ENCODE measurements at places on chromosomes 13 and 19.

DNA sequence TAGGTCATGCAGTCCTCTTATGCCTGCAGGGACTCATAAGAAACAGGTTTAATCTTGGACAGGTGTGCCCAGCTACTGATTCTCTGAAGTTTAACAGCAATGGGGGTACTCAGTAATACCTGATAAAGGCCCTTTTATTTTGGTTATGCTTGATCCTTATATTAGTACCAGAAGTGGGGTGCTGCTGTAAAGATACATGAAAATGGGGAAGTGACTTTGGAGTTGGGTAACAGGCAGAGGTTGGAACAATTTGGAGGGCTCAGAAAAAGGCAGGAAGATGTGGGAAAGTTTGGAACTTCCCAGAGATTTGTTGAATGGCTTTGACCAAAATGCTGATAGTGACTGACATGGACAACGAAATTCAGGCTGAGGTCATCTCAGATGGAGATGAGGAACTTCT is 14.6 kb upstream of the TMTC4 start:
- no peak for DNase-seq

DNA sequence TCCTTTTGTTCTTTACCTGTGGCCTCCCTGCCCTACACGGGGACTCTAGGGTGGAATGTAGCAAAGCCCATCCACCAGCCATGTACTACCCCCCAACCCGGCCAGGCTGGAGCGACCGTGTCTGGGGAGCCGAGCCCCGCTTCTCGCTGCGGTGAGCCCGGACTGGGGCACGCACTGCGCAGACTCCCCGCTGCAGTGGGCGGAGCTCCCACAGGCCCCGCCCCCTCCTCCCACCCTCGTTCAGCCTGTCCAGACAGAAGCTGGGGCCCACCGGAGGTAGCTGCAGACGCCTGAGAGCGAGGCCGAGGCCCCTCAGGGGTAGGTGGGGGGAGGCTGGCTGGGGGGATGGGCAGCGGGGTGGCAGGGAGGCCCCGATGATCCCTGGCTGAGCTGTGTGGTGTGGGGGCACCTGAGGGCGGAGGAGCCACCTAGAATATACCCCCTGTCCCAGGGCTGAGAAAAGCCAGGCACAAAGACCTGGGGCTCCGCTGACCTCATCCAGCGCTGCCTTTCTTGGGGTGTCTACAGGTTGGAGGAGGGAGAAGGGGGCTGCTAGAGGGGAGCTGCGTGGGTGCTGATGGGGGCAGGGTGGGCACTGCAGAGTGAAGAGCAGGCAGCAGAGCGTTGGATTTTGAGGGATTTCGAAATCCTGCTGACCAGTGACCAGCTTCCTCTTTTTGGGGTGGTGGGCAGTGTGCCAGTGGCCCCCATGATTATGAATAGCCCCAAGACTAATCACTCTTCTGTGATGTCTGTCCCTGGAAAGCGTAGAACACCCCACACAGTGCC is 17.3 kb downstream of the PLD3 start:
- peak; percentile 95 for DNase-seq

- DNase-seq: no peak
Observed at GRCh38 chr13:98765996-98766519, 13.6 kb upstream of the SLC15A1 start.

- no peak for DNase-seq
Observed at GRCh38 chr13:79185580-79185979, 220.5 kb downstream of the RBM26 start.

- DNase-seq: no peak
Observed at GRCh38 chr19:12769689-12770088, 5.7 kb downstream of the HOOK2 start.

DNA sequence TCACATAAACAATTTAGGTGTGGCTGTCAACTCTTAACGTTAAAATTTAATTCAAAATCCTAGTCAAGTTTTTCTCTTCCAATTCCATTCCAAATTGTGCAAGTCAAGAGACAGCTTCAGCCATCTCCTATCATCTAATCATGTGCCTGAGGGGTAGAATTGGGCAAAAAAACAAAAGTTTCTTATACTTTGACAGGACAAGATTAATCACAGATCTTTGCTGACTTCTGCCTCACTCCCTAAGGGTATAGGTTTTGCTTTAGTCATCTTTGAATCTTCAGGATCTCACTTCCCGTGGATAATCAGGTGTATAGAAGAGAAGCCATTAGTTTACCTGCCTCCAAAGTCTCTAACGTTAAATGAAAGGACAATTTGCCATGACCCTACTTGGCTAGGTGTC is 24.6 kb downstream of the RNF17 start:
- DNase-seq: no peak

DNA sequence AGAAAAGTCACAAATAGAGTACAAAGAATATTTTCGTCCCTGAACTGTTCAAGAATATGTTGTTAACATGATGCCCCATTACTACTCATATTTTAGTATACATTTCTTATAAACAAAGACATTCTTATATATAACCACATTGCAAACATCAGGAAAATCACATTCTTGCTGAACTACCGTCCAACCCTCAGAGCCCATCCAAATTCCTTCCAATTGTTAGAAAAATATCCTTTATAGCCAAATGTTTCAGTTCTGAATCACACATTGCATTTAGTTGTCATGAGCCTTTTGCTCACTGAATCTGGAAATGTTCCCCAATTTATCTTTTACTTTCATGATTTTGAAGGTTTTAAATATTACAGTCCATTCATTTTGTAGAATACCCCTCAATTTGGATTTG is 467.8 kb upstream of the ARGLU1 start:
- no peak for DNase-seq

- DNase-seq: no peak
Observed at GRCh38 chr19:16258440-16258903, 60.8 kb downstream of the AP1M1 start.

GRCh38 chr13:105107781-105108180 is 1427.7 kb downstream of the EFNB2 start:
- DNase-seq: no peak

DNA sequence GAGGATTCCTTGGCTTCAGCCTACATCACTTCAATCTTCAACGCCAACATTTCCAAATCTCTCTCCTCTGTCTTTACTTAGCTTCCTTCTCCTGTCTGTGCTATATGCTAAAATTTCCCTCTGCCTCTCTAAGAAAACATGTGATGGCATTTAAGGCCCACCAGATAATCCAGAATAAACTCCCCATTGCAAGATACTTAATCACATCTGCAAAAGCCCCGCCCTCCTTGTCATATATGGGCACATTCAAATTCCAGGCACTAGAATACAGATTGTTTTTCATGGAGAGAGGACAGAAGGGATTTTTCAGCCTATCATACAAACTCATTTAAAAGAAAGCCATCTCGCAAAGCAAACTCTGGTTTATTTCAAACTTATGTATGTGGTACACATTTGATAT is 16.2 kb downstream of the ARGLU1 start:
- no peak for DNase-seq

GRCh38 chr19:7652061-7652641 is 15.2 kb downstream of the STXBP2 start:
- DNase-seq: peak; percentile 92

DNA sequence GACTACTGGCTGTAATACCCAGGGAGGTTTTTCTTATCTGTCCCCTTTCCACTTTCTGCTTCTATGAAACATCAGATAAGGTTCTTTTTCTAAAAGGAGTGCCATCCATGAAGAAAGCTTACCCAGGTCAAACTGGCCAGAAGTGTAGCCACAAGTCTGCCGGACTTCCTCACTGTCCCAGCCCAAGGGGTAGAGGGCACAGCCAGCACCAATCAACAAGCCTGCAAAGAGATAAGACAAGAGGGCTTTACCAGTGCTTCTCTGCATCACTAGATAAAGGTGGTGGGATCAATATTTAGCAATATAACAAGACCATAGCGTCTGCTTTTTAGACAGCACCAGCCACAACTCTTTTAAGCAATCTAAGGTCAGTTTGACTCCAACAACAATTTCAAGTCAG is 224.7 kb downstream of the LHFPL6 start:
- DNase-seq: no peak

DNA sequence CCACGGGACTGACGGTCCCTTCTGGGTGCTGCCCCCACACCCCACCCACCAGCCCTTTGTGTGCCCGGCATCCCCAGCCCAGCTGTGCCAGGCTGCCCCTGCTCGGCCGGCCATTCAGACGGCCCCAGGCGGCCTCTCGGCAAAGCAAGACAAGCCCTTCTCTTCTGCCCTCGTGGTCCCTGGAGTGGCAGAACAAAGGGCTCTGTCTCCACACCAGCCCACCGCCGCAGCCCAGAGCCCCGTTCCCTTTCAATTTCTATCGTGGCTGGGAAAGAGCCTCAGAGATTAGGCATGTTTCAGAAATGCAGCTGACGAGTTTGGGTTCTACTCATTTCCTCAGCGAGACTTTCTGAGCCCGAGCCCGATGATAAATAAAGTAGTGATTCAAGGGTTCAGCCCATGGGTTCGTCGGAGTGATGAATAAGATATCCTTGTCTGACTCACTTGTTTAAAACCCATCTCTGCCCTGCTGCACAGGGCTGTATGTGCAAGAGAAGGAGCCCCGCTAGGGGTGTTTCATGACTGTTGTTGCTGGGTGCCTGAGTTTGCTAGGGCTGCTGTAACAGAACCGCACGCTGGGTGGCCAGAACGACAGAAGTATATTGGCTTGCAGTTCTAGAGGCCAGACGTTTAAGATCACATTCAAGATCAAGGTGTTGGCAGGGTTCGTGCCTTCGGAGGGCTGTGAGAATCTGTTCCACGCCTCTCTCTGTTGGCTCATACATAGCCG is 4.3 kb downstream of the MYO9B start:
- peak; percentile 89 for DNase-seq

DNA sequence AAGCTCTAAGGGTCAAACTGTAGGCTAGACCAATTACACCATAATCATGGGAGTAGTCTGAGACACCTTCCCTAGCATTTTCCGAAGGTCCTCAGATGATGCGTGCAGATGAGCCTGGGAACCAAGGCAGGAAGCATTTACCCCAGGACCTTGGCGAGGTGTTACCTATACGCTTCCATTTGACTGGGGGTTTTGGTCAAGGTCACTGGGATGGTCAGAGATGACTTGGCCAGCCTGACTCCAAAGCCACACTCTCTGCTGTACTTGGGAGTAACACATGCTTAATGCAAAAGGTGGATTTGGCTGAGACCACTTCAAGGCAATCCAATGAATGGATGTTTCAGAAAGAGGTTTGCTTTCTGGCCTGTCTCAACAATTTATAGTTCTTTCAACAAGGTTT is 98.9 kb upstream of the IRS2 start:
- DNase-seq: no peak

GRCh38 chr19:55156202-55157063 is 1.1 kb downstream of the TNNI3 start:
- DNase-seq: no peak

DNA sequence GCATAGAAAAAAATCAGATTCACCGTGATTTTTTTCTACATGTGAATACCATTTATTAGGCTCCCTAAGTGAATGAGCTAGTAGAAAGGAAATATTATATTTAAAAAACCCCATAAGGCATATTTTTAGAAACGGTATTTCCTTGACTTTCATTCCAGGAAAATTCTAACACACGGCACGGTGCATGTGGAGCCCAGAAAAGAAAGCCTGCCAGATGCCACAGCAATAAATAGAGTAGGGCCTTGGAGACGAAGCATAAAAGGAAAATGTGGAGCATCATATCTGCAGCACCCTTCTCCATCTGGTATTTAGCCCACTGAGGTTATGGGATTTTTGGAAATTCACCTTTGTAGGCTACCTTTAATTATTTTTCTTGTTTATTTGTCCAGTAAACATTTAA is 314.4 kb downstream of the ENOX1 start:
- DNase-seq: no peak

GRCh38 chr19:46474211-46474610 is 2.8 kb upstream of the PNMA8A start:
- DNase-seq: no peak

GRCh38 chr13:23898101-23898500 is 799 bp upstream of the C1QTNF9B start:
- DNase-seq: no peak

DNA sequence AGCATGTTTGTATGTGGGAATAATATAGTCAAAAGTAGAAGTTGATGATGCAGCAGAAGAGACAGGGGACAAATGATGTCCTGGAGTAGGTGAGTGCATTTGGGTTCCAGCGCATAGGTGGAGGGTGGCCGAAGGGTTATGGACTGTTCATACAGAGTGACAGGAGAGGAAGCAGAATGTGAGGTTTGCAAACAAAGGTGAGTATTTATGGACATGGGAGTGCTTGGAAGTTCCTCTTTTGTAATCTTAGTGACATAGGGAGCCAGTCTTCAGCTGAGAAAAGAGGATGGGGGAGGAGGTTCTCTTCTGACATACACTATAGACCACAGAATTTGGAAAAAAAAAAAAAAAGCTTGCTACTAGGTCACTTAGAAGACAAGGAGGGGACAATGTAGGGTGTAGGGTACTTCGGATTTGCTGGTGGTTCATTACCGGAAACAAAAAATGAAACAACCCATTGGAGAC is 331.6 kb downstream of the DLEU7 start:
- no peak for DNase-seq

DNA sequence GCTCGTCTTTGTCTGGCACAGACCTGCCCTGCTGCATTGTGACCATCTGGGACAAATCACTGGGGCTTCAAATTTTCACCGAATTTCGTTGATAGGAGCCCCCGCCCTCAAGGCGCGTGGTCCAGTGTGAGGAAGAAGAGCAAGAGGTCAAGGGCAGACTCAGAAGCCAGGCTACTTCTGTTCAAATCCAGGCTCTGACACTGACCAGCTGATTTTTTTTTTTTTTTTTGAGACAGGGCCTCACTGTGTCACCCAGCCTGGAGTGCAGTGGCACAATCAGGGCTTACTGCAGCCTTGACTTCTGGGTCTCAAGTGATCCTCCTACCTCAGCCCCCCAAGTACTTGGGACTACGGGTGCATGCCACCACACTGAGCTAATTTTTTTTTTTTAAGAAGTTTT is 7.2 kb downstream of the SYNGR4 start:
- DNase-seq: no peak

DNA sequence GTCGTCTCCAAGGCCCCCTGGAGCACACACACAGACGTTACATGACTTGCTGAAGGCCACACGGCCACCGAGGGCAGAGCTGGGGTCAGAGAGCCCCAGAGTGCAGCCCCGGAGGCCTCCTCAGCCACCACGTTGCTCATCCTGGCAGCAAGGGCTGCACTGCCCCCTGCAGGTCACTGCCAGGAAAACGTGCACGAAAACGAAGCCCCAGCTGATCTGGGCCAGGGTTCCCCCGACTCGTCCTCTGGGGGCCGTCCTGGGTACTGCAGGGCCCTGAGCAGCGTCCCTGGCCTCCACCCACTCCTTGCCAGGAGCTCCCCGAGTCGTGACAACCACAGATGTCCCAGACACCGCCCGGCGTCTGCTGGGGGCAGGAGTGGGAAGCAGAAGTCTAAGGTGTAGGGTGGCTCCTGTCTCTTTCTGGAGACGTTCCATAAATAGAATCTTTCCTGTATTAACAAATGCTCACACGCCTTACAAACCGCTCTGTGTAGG is 3.4 kb downstream of the TPGS1 start:
- DNase-seq: peak; percentile 67

GRCh38 chr19:55673465-55673864 is 1.6 kb upstream of the EPN1 start:
- DNase-seq: no peak

GRCh38 chr13:24249624-24250023 is 59.8 kb upstream of the C1QTNF9 start:
- DNase-seq: no peak
